ENCODE measurements at places on chromosomes 11 and 22. TPM values are rescaled to one million over a fixed set of nuclear protein-coding genes. Genes with fewer than 3 reads are reported as not detected.

- no peaks in the 10 kb centered on the region for H3K36me3 ChIP-seq
- peak; percentile 28 for DNase-seq
- H3K27ac ChIP-seq = peak overlapping the region; percentile 69
- H3K4me3 ChIP-seq = no peak overlapping the region
These were observed 38.8 kb downstream of the STIM1 start for GRCh38 chr11:3894128-3894731.

DNA sequence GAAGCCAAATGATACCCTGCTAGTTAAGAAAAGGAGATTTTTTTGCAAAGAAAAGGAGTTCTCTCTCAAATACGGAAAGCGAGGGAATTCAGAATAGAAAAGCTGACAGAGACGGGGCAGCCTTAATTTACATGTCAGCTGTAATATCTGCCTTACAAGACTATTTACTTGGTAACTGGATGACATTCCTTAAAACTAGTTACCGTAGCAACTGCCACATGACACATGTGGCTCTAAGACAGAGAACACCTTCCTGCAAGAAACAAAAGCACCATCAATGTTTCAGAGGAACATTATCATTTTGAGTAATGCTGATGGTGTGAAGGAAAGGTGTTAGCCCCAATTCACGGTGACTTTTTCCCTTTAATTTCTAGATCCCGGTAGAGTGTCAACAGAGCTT is 222.1 kb downstream of the LRRC4C start:
- no peaks in the 10 kb centered on the region for H3K36me3 ChIP-seq
- no peak for DNase-seq
- no peak overlapping the region for H3K27ac ChIP-seq

DNA sequence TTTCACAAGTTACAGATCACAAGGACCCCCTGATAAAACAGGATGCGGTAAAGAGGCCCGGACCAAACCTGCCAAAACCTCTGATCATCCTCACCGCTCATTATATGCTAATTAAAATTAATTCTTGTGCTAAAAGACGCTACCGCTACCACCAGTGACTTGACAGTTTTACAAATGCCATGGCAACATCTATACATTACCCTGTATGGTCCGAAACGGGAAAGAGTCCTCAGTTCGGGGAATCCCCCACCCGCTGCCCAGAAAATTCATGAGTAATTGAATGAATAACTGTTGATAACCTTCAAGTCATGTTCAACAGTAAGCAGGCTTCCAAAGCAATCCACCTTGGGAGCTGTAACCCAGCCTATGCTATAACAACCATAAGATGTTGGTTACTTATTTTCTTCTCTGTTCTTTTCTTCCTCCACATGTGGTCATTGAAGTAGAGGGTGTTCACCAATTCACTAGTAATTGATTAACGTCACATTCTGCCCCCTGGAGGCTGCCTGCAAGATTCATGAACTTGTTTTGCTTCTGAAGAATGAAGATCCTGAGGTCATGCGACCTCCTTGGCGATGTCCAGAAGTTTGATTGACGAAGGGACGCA is 20.6 kb downstream of the APOBEC3H start:
- H3K4me1 ChIP-seq = no peaks in the 10 kb centered on the region
- H3K27ac ChIP-seq = no peak overlapping the region
- H3K27me3 ChIP-seq = no peaks in the 10 kb centered on the region
- peak; percentile 75 for DNase-seq

MTFP1 gene
- 16.3 TPM for polyA plus RNA-seq

DNA sequence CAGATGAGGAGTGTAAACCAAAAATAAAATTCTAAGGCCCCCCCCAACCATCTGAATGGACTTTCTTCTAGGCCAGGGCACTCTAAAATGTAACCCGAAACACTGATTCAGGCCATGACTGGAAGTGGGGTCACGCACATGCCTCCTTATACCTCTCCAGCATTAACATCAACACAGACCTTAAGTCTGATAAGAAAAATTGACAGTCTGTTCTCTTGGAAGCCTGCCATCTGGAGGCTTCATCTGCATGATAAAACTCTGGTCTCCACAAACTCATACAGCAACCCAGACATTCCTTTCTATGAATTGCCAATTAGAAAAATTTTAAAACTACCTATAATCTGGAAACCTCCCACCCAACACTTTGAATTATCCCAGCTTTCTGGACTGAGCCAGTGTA is 3.9 kb upstream of the SERGEF start:
- no peak for DNase-seq
- H3K36me3 ChIP-seq = no peaks in the 10 kb centered on the region
- no peak overlapping the region for H3K27ac ChIP-seq
- H3K27me3 ChIP-seq = no peaks in the 10 kb centered on the region

DNA sequence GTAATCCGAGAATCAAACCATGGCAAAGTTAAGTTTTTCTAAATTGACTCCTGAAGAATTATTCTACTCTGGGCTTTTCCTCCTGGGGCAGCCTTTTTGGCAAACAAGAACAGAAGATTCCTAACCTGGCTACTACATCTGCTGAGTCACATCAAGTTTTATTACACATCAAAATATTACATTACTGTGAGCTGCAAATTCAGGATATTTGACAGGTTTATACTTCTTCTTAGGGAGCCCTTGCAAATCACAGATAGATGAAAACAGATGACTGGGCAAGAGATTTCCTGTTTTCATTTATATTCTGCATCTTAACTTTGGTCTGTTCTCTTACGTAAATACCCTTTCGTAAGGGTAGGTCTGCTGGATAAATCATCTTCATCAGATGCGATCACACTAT is 23.6 kb downstream of the XRRA1 start:
- no peak for DNase-seq
- H3K27me3 ChIP-seq = no peaks in the 10 kb centered on the region
- no peaks in the 10 kb centered on the region for H3K4me1 ChIP-seq
- H3K36me3 ChIP-seq = peaks cover 3% of the 10 kb centered on the region
- no peak overlapping the region for H3K27ac ChIP-seq

GRCh38 chr11:35261197-35261596 is 122.2 kb downstream of the CD44 start:
- no peak for DNase-seq
- H3K27ac ChIP-seq = no peak overlapping the region
- H3K4me1 ChIP-seq = no peaks in the 10 kb centered on the region

DNA sequence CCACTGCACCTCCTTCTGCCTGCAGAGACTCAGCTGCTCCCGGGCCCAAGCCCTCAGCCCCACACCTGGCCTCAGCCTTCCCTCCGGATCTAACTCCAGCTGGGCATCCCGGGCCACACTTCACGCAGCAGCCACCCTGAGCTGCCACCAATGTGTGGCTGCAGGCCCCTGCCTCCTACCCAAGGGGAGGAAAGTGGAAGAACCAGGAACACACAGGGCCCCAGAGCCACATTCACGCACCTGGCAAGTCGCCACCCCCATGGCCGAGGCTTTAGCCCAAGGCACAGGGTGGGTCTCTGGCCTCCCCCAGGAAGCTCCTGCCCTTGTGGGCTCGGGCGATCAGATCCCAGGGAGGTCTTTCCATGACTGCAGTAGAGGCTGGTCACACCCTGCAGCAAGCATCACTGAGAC is 345.6 kb downstream of the CTTN start:
- DNase-seq = no peak
- H3K27ac ChIP-seq = no peak overlapping the region
- no peaks in the 10 kb centered on the region for H3K4me1 ChIP-seq
- H3K4me3 ChIP-seq = no peak overlapping the region
- H3K36me3 ChIP-seq = no peaks in the 10 kb centered on the region

- no peak overlapping the region for H3K4me3 ChIP-seq
- H3K27ac ChIP-seq = no peak overlapping the region
- no peaks in the 10 kb centered on the region for H3K27me3 ChIP-seq
- H3K4me1 ChIP-seq = no peaks in the 10 kb centered on the region
- no peaks in the 10 kb centered on the region for H3K36me3 ChIP-seq
- no peak for DNase-seq
These were observed 1298.7 kb upstream of the CNTN5 start for GRCh38 chr11:97722065-97722464.

Measured in adrenal gland (tissue), 19 donors.